ENCODE measurements at places on chromosomes 2 and 18.

DNA sequence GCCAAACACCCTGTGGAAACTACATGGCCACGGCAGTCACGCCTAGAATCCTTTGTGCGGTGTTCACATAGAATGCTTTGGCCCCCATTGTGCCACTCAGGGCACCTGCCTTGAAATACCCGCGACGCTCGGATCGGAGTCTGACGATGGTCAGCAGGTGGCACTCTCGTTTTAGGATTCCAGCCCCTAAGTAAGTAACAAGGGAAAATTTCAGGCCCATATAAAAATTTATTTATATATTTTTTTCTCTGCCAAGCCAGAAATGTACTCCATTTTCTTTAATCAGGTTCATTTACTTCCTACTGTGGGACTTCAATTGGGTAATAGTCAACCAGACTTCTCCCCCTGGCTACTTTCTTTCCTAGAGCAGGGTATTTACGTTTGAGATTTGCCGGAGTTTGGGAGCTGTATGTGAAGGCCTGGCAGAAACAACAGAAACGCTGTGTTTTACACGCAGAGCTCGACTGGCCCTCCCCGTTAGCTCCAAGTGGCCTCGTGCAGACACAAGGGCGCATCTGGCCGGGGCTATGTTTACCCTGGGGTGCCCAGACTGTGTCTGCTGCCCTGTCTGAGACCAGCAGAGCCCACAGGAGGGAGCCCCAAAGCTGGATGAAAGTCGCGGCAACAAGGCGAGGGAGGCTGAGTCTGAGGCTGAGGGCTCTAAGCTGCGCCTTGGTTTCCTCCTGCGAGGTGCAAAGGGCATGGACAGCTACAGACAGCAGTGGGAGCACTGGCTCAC lies 41.6 kb downstream of the LRRC30 start:
- no peak for DNase-seq

GRCh38 chr2:167783261-167784083 lies 463.9 kb downstream of the STK39 start:
- no peak for DNase-seq

GRCh38 chr2:162369551-162369950 lies 25.6 kb downstream of the GCA start:
- no peak for DNase-seq

DNA sequence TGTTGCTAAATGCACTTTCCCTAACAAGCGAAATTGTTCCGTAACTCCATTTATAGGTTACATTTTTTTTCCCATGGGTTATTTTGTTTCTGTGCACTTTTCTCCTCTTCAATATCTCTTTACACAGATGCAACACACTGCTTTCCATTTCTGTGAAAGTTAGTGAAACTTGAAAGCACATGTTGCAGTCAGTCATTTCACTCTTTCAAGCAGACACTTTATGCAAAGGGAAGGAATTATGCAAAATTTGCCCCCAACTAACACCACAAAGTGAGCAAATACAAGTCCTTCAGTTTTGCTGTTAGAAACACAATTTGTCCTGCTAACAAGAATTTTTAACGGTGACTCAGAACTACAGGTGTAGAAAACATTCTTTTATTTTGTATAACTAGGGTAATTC lies 124.8 kb downstream of the PTH2R start:
- DNase-seq, result no peak

GRCh38 chr2:143476336-143477087 lies 347.3 kb downstream of the ARHGAP15 start:
- no peak for DNase-seq

DNA sequence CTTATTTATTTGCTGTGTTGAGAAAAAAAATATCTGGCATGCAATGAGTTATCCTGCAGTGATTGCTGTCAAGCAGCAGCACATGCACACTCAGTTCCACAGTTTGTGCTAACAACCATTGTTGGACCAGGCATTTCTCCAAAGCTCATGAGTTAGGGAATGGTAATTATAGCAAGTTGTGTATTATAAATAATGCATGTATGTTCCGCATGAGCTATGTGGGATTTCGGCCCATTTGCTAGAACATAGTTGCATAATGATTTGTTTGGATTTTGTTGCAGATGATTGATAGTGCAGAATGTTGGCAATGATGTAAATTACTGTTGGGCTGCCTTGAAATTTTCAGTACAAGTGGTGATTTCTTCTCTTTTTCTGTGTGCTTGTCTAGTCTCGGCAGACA lies 10.7 kb downstream of the KCNJ3 start:
- DNase-seq, result no peak

- no peak for DNase-seq
Observed at GRCh38 chr2:223800908-223801307, 36.5 kb downstream of the AP1S3 start.

GRCh38 chr2:200624658-200625057 lies 38.8 kb downstream of the AOX1 start:
- no peak for DNase-seq

GRCh38 chr2:160934991-160935390 lies 225.2 kb upstream of the TANK start:
- DNase-seq, result no peak

DNA sequence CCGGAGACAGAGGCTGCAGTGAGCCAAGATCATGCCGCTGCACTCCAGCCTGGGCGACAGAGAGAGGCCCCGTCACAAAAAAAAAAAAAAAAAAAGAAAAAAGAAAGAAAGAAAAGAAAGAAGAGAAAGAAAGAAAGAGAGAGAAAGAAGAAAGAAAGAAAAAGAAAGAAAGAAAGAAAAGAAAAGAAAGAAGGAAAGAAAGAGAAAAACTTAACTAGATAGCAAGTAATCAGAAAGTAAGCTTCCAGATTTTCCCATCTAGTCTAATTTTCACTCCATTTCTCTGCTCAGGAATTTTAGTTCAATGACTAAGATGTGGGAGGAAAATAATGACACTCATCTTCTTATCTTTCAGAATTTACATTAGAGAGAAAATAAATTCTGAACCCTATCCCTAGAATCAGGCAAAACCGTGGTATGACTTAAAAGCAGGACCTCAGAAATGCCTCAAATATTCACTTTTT lies 2.4 kb downstream of the GFPT1 start:
- no peak for DNase-seq

- DNase-seq, result no peak
Observed at GRCh38 chr2:234823877-234824376, 127.9 kb upstream of the SH3BP4 start.

- DNase-seq, result no peak
Observed at GRCh38 chr2:46847185-46847710, 68.4 kb downstream of the MCFD2 start.

DNA sequence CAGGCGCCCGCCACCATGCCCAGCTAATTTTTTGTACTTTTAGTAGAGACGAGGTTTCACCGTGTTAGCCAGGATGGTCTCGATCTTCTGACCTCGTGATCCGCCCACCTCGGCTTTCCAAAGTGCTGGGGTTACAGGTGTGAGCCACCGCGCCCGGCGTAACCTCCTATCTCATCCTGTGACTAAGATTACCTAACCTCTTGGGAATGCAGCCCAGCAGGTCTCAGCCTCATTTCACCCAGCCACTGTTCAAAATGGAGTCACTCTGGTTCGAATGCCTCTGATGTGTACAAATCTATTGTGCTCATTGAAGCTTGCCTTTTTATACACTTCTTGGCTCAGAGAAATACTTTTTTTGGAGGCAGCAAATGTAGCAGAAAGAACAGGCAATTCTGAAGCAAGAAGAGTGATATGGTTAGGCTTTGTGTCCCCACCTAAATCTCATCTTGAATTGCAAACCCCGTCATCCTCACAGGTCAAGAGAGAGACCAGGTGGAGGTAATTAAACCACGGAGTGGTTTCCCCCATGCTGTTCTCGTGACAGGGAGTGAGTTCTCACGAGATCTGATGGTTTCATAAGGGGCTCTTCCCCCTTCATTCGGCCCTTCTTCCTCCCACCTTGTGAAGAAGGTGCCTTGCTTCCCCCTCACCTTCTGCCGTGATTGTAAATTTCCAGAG lies 60.6 kb downstream of the SLC4A3 start:
- DNase-seq, result no peak

GRCh38 chr2:72973566-72974435 lies 56.5 kb downstream of the EMX1 start:
- DNase-seq, result peak; percentile 52

- no peak for DNase-seq
Observed at GRCh38 chr2:173122936-173123335, 47.3 kb downstream of the MAP3K20 start.

DNA sequence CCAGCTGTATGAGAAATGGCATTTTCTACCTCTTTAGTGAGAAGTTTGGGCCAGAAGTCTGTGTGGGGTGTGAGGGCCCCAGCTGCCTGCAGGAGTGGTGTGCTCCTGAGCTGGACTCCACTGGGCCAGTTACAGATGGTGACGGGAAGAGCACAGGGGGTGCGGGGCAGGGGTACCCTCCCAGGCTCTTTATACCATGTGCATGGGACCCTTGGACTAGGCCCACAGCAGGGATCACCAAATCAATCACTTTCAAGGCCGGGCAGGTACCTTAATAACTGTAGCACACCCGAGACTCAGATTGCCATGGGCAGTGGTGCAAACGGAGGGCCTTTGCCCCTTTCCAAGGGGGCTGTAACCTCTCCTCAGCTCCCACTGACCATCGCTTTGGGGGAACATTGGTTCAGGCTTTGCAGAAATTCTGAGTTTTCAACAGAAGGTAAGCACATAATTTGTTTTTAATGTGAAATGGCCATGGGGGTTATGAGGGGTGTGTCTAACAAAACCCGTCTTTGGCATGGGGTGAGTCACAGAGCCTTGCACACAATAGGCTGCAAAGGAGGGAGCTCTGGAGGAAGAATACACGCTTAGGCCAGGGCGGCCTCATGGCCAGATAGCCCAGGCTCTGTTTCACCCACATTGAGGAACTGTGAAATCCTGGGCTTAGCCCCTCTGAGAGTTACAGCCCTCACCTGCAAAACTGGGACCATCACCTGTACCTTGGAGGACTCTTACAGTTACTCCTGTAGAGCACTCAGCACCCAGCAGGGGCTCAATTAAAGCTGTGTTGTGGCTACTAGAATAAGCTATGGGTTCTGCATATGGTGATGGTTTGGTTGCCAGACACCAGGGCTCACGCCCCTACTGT lies 141.0 kb upstream of the BCL2L11 start:
- no peak for DNase-seq

DNA sequence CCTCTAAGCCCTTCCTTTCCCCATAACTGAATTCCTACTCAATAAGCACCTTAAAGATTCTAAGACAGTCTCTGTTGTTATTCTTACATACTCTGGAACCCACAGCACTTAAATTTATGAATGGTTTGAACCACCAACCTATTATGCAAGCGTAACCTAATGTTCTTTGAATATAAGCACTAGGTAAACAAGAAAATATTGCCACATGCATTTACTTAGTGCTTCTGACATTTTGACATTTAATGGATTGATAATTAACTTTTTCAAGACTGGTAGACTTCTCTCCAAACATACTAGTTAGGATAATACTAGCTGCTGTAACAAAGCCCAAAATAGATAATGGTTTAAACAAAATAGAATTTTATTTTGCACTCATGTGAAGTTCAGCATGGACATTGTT lies 164.8 kb downstream of the ARHGAP15 start:
- no peak for DNase-seq

GRCh38 chr2:100988630-100989417 lies 13.3 kb upstream of the RPL31 start:
- no peak for DNase-seq

GRCh38 chr2:28224648-28225472 lies 167.8 kb upstream of the FOSL2 start:
- DNase-seq, result no peak

DNA sequence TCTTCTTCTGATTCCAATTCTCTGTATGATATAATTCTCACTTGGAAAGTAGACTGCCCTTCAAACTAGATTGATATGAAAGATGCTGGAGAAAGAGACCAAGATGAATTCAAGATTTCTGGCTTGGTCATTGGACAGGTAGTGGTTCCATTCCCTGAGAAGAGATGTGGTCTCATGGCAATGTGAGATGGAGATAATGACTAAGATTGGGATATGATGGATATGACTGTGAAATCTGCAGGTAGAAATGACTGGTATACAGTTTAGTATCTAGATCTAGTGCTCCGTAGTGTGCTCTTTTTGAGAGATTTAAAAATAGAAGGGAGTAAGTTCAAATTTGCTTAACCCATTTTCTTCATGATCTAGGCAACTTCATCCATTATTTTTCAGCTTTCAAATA lies 425.4 kb upstream of the TRIB2 start:
- no peak for DNase-seq

DNA sequence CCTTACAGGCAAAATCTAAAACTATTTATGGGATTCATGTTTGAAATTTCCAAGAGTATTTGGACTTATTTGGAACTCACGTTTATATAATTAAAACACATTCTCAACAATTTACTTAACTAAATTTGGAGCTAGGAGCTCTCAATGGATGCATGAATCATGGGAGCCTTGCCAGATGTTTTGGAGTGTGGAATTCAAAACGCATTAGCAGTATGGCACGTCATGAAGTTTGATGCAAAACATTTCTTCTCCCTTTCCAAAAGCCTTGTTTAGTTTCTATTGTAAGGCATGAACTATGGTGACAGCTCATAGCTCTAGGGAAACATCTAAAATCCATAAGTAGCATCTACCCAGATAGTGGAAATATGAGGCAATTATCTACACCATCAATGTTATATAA lies 701.6 kb downstream of the SATB2 start:
- no peak for DNase-seq

DNA sequence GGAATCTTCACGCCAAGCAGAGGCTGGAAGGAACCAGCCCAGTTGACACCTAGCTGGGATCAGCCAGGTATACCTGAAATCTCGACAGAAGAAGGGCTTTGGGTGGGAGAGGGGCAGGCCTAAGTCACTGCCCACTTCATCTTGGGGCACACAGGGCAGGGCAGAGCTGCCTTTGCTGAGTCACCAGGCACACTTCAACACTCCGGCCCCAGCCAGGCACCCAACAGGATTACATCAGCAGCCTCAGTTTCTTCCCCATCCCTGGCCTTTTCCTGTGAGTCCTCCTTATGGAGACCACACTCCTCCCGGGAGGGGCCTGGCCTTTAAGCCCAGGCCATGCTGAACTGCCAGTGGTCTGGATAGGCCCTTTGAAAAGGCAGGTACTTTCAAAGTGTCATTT lies 201.7 kb upstream of the HS6ST1 start:
- no peak for DNase-seq

- DNase-seq, result no peak
Observed at GRCh38 chr18:35193316-35193715, 47.5 kb upstream of the ZNF397 start.

DNA sequence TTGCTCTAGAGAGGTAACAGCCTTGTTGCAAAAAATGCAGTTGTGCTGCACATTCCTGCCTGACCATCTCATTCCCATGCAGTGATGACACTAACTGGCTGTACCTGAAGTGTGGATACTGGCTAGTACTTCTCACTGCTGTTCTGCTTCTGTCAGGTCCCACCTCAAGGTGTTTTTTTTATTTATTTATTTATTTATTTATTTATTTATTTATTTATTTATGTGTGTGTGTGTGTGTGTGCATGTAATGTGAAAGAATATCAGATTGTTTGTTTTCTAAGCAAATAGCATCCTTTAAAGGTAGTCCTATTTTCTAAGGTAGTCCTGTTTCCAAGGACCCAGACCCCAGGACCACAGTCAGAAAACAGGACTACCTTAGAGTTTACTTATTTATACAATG lies 87.2 kb upstream of the SYT4 start:
- DNase-seq, result no peak

Measured in activated T-cell treated with anti-CD3 and anti-CD28 coated beads, Interleukin-2, amount 50 U/mL, for 24 hours (primary cell).